HFFc6 (cell line): ENCODE measurements at places on chromosomes 16 and 17.

DNA sequence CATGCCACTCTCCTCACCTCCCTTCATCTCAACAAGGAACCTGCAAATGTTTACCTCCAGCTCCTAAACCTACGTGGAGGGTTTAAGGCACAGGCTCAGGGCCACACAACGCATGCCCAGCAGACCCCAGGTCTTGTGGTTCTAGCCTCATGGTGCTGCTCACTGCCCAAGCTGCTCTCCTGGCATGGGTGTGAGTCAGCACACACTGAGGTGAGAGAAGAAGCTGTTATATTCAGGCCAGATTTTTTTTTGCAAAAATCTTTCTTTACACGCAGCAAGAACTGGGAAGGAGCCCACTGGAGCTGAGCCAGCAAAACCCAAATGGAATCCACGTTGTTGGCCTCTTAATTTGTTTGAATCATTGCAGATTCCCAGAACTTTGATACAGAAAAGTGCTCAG, 5.5 kb upstream of the C16orf96 start:
- no peak for DNase-seq

DNA sequence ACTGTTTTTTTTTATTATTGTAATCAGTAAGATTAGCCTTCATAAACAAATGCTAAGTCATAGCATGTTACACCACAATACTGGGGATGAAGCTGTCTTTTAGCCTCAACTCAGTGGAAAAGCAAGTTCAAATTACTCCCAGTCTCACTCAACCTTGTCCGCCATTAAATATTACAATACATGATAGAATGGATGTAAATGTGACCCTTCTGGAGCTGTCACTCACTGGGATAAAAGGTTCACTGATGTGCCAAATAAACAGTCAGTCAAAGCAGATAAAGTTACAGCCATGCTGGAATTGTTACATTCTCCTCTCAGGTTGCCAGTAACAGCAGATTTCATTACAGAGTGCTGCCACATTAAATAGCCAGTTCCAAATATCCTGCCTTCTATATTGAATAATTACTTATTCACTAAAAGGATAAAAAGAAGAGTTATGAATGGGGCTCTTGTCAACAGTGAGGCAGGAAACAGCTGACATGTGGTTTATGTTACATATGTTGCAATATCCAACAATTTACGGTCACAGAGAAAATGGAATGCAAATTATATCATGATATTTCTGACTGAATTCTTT, 53.4 kb downstream of the BRIP1 start:
- DNase-seq: peak; percentile 9

DNA sequence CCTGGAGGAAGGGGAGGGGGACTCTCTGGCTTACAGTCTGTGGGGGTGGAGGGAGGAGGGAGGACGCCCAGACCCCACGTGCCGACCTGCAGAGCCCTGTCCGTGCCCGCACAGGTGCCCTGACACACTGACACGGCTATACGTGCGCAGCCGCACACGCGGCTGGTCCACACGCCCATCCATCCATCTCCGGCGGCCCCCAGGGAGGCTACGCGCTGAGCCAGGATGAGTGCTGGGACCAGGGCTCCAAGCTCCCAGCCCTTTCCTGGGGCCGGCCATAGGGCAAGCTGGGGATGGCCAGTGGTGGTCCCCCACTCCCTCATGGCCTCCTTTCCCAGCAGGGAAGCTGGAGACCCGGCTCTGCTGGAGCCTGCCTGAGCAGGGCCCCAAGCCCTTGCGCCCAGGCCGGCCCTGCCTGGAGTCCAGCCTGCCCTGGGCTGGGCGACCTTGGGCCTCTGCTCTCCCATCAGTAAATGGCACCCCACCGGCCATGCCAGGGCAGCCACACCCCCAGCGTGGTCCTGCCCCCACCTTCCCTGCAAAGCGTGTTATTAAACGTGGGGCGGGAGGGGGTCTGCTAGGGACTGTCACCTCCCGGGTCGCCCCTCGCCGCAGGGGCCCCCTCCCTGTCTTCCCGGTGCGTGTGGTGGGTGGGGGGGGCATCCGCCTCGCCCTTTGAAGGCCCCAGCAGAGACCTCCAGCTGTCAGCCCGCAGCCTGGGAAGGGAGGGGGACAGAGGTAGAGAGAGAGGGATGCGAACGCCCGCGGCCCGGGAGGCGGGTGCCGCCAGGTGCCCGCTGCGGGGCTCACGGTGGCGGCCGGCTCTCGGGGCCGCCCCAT, 863 bp downstream of the CASKIN1 start:
- DNase-seq: no peak

DNA sequence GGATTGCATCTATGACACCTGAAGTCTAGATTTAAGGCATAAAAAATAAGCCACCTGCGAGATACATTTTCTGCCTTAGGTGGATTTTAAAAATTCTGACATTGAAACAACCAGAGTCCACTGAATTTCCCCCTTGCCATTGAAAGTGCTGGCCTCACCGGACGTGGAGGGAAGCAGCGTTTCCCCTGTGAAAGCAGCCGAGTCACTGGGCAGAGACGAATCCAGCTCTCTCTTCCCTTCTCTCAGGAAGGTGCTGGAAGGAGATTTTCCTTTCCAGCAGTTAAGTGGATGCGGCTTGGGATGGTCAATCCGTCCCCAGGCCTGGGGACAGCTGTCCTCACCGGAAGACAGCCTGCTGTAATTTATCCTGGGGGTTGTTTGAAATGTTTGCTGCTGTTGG, 270.9 kb upstream of the FOXF1 start:
- DNase-seq: no peak

GRCh38 chr17:32865141-32865540, 11.8 kb downstream of the MYO1D start:
- DNase-seq: no peak

DNA sequence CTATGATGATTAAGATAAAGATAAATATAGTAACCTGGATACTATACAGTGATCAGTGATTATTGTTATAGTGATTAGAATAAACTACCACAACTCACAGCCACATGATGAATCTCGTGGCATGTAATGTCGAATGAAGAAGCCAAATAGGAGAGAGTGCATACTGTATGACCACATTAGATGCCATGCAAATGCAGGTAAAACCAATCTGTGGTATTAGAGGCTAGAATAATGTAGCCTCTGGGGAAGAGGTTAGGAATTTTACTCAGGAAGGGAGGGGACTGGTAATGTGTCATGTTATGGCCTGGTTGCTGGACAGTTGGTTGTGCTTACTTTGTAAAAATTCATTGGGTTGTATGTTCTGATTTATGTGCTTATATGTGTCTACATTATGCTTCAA, 402.7 kb downstream of the CDH13 start:
- no peak for DNase-seq

DNA sequence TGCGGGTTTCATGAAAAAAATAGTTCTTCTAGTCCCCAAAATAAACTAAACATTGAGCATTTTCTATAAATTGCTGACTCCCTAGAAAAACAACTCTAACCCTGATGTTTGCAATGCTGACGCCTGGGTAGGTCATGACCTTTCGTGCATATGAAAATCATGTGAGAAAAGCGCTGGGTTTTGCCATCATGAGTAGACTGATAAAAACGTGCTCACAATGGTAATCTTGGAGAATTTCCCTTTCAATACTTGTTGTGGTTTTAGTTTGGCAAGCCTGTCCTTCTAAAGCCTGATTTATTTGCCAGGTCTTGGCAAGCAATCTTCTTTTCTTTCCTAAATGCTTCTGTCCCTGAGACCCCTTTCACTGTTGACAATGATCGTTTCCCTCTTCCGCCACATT, 4.0 kb upstream of the CLEC10A start:
- no peak for DNase-seq
